ENCODE measurements at places on chromosomes 3 and 15. TPM values are rescaled to one million over a fixed set of nuclear protein-coding genes. Genes with fewer than 3 reads are reported as not detected.

GRCh38 chr3:39285332-39285731, 5.5 kb upstream of the CX3CR1 start:
- no peak overlapping the region for H3K27ac ChIP-seq
- H3K36me3 ChIP-seq = peaks cover 2% of the 10 kb centered on the region
- no peak overlapping the region for H3K4me3 ChIP-seq
- peaks cover 3% of the 10 kb centered on the region for H3K27me3 ChIP-seq
- peaks cover 77% of the 10 kb centered on the region for H3K4me1 ChIP-seq

GRCh38 chr3:71130471-71131374, 452.8 kb downstream of the FOXP1 start:
- peak overlapping the region; percentile 93 for H3K27ac ChIP-seq
- peaks cover 65% of the 10 kb centered on the region for H3K4me1 ChIP-seq
- H3K36me3 ChIP-seq = peaks cover 6% of the 10 kb centered on the region
- H3K27me3 ChIP-seq = no peaks in the 10 kb centered on the region

DNA sequence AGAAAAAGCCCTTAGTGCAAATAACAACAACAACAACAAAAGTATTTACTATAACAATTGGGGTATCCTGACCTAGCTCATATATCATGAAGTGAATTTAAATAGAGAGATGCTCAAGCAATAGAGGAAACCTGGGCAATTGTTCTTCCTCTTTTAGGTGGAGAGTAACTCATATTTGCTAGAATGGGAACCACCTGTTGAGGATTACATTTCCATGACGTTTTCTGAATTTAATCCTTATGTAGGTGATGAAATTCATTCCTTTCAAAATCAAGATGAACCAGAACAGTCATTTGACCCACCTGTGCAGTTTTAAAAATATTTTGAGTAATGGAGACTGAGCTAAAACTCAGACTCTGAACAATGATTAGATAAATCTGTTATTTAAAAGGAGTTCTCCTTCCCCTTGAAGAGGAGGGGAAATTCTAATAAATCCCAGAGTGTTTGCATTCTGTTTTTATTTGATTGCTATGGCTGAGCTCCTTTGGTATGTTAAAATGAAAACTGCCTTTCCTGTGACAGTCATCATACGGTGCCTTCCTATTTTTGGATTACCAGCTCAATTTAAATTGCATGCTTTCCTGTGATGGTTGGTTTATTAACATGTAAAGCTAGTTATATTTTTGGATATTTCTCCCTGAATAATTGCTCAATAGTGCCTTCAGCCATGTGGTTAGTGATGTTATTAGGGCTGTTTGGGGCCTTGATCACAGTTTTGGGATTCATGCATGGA, 24.3 kb downstream of the VPS8 start:
- no peaks in the 10 kb centered on the region for H3K27me3 ChIP-seq
- H3K4me3 ChIP-seq = no peak overlapping the region
- H3K4me1 ChIP-seq = peaks cover 4% of the 10 kb centered on the region
- no peak overlapping the region for H3K27ac ChIP-seq
- no peak for DNase-seq

DNA sequence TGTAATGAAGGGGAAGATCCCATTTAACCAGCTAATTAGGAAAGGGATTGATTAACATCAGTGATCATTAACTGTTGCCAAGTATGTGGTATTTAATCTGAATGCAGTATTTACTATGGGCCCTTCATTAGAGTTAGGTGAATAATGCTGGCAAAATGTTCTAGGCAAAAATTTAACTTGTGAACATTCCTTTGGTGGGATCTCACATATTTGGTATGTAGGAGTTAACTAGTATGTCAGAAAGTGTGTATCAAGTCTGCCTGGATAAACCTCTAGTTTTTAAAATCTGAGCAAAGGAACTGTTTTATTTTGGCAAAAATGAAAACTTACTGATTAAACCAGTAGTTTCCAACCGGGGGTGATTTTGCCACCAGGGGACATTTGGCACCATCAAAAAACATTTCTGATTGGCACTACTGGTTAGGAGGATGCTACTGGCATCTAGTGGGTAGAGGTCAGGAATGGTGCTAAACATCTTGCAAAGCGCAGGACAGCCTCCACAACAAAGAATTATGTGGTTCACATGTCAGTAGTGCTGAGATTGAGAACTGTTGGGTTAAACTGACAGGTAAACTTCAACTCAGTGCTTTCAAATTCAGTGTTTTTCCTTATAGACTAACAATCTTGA, 22.5 kb downstream of the LRTM1 start:
- DNase-seq = no peak
- no peaks in the 10 kb centered on the region for H3K36me3 ChIP-seq
- no peak overlapping the region for H3K4me3 ChIP-seq
- no peak overlapping the region for H3K27ac ChIP-seq
- H3K4me1 ChIP-seq = no peaks in the 10 kb centered on the region

The ARGFX gene
- total RNA-seq = not detected

GRCh38 chr15:96353930-96354730, 23.6 kb downstream of the NR2F2 start:
- H3K4me1 ChIP-seq = peaks cover 16% of the 10 kb centered on the region
- no peak overlapping the region for H3K4me3 ChIP-seq
- peaks cover 3% of the 10 kb centered on the region for H3K36me3 ChIP-seq
- no peak overlapping the region for H3K27ac ChIP-seq

DNA sequence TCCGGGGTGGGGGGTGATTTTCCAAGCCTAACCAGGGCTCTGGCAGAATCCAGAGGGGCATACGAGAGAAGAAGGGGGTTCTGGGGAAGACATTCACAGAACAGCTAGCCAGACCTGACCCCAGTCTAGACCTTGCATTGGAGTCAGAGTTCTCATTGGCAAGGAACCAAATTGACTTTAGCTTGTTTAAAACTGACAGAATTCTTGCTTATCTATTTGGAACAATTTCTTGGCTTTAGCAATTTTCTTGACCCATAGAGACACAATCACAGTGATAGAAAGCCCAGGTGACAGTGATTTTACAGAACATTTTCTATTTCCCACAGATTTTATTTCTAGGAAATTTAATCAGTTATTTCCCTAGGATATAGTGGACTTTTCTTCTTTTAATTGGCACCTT, 23.6 kb upstream of the ATP11B start:
- H3K4me1 ChIP-seq = no peaks in the 10 kb centered on the region
- DNase-seq = no peak
- peaks cover 35% of the 10 kb centered on the region for H3K27me3 ChIP-seq

The GOLGA6L4 gene
- 1.0 TPM for total RNA-seq

DNA sequence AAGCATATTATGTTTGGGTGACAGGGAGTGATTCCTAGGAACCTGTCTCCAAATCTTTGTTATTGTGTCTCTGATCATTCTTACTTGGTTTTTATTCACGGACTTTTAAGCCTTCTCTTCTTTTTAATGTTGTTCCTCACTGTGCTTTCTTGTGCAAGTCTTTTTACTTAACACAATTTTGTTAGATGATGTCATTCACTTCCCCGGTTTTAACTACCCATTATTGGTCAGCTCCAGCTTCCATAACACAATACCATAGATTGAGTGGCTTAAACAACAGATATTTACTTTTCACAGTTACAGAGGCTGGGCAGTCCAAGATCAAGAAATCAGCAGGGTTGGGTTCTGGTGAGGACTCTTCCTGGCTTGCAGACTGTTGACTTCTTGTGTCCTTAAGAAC, 436.3 kb upstream of the CBLB start:
- no peaks in the 10 kb centered on the region for H3K27me3 ChIP-seq
- H3K4me1 ChIP-seq = peaks cover 36% of the 10 kb centered on the region
- H3K27ac ChIP-seq = no peak overlapping the region
- no peak for DNase-seq

The FBXO22 gene
- total RNA-seq = 50.0 TPM

Measured in activated T-helper 1 cell treated with anti-CD3 and anti-CD28 coated beads, Interleukin-12 subunit alpha, Interleukin-12 subunit beta, Interleukin-2, Interleukin-4 antibody, amounts not matched to agents 30 ng/mL and 10 ng/mL and 1 ng/mL, durations not matched to agents 14 hours and 24 hours and 36 hours (primary cell).